ENCODE measurements at places on chromosomes 3 and 15. TPM values are rescaled to one million over a fixed set of nuclear protein-coding genes. Genes with fewer than 3 reads are reported as not detected.

UROC1 gene
- total RNA-seq, result not detected

CTXND1 gene
- total RNA-seq, result not detected

IL17RB gene
- total RNA-seq, result 0.07 TPM

STXBP5L gene
- not detected for total RNA-seq

P4HTM gene
- total RNA-seq, result 15.2 TPM

FBLN2 gene
- 3.7 TPM for total RNA-seq

DUOXA1 gene
- total RNA-seq, result 52.8 TPM

ADAMTS9 gene
- total RNA-seq, result 0.28 TPM

IMPG2 gene
- total RNA-seq, result 0.05 TPM

DAZL gene
- not detected for total RNA-seq

MAP6D1 gene
- total RNA-seq, result 4.2 TPM

All from airway epithelial cell (primary cell).